ENCODE measurements at places on chromosomes 3 and 15. TPM values are rescaled to one million over a fixed set of nuclear protein-coding genes. Genes with fewer than 3 reads are reported as not detected.

The IQCF6 gene
- total RNA-seq = not detected

The FYCO1 gene
- total RNA-seq = 9.3 TPM

GRCh38 chr3:187807086-187807862 is 62.0 kb upstream of the BCL6 start:
- no peak for DNase-seq
- no peaks in the 10 kb centered on the region for H3K36me3 ChIP-seq
- H3K27ac ChIP-seq = no peak overlapping the region
- no peak overlapping the region for H3K4me3 ChIP-seq
- H3K4me1 ChIP-seq = peaks cover 2% of the 10 kb centered on the region

- H3K4me3 ChIP-seq = no peak overlapping the region
- DNase-seq = no peak
- no peaks in the 10 kb centered on the region for H3K4me1 ChIP-seq
- no peak overlapping the region for H3K27ac ChIP-seq
- no peaks in the 10 kb centered on the region for H3K36me3 ChIP-seq
Measured at GRCh38 chr3:195601382-195601781, 17.6 kb upstream of the APOD start.

DNA sequence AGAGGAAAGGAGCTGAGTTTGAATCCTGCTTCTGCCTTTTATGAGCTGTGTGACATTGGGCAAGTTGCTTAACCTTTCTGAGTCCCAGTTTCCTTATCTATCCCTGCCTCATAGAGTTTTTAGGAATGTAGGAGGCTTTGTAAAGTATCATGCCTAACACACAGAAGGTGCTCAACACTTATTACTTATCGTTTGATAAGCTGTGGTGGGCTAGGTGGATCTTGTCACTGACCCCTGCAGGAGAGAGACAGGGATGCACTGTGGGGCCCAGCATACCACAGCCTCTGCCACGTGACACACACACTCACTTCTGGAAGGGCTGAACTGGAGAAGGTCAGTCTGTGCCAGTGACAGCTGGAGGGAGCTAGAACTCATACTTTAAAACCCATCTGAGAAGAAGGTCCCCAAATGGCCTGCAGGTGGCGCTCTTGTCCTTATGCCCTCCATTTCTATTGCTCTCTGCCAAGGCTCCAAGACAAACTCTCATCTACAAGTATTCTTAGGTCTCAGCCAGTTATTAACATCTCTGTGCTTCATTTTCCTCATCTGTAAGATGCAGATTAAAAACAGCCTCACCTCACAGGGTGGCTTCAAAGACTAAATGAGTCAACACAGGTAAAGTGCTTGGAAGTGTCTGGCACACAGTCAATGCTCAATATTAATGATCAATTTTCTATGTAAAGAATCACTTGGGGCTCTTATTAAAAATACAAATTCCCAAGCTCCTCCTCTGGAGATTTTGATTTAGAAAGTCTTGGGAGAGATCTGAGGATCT is 57.5 kb upstream of the HACD2 start:
- H3K4me1 ChIP-seq = no peaks in the 10 kb centered on the region
- peak; percentile 89 for DNase-seq
- H3K36me3 ChIP-seq = no peaks in the 10 kb centered on the region
- H3K27me3 ChIP-seq = no peaks in the 10 kb centered on the region

Measured in H1 (cell line).